NCI-H345 (cell line): ENCODE measurements at places on chromosomes 1 and 21.

DNA sequence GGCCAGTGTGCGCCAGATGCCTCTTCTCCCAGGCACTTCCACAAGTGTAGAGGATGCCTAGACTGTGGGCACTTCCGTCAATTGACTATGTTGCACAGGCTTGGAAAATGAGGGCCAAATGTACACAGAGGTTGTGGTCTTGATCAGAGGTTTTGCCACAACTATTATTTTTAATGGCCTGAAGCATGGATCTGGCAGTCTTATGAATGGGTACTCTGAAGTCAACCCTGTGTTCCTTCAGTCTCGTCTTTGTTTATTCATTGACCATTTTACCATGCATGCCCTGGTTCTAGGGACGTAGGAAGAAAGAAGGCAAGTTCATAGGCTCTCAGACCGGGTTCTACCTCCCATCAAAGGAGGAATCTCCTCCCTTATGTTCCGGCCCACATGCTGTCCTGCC, 329.1 kb downstream of the HHAT start:
- no peak for DNase-seq

- DNase-seq: no peak
Observed at GRCh38 chr1:217647791-217648190, 16.6 kb downstream of the SPATA17 start.

GRCh38 chr1:233480198-233480597, 133.7 kb upstream of the KCNK1 start:
- DNase-seq: no peak

GRCh38 chr1:172488393-172488792, 44.5 kb upstream of the PIGC start:
- no peak for DNase-seq

DNA sequence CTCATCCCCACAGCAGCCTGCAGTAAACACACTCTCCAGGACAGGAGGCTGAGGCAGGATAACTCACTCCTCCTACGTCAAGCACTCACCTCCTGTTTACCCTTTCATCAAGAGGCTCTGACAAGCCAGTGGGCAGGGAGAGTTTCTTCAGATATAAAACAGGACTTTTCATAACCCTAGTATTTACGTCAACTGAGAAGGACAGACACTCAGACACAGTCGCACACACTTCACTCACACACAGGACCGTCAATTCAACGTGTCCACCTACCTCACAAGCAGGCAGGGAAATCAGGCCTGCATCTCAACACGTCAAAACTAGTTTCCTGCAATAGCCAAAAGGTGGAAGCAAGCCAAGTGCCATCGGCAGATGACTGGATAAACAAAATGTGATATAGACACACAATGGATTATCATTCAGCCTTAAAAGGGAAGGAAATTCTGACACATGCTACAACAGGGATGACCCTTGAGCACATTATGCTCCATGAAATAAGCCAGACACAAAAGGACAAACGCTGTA, 48.6 kb downstream of the ITPKB start:
- peak; percentile 91 for DNase-seq

DNA sequence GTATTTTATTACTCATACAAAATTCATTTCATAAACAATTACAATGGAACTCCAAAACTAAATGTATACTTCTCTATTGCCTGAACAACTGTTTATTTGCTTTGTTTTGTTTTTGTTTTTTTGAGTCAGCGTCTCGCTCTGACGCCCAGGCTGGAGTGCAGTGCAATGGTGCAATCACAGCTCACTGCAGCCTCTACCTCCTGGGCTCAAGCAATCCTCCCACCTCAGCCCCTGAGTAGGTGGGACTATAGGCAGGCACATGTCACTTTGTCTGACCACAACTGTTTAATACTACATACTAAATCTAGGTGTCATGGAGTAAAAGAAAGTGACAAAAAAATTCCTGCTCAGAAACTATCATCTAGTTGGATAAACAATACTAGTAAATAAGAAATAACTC, 49.3 kb downstream of the RAB3GAP2 start:
- no peak for DNase-seq

GRCh38 chr21:46555678-46556077, 49.2 kb downstream of the S100B start:
- no peak for DNase-seq

GRCh38 chr1:245742896-245743295, 588.1 kb downstream of the KIF26B start:
- no peak for DNase-seq

- DNase-seq: no peak
Observed at GRCh38 chr21:15729346-15729673, 472 bp upstream of the USP25 start.

- DNase-seq: no peak
Observed at GRCh38 chr21:37983336-37984095, 67.3 kb upstream of the KCNJ6 start.

DNA sequence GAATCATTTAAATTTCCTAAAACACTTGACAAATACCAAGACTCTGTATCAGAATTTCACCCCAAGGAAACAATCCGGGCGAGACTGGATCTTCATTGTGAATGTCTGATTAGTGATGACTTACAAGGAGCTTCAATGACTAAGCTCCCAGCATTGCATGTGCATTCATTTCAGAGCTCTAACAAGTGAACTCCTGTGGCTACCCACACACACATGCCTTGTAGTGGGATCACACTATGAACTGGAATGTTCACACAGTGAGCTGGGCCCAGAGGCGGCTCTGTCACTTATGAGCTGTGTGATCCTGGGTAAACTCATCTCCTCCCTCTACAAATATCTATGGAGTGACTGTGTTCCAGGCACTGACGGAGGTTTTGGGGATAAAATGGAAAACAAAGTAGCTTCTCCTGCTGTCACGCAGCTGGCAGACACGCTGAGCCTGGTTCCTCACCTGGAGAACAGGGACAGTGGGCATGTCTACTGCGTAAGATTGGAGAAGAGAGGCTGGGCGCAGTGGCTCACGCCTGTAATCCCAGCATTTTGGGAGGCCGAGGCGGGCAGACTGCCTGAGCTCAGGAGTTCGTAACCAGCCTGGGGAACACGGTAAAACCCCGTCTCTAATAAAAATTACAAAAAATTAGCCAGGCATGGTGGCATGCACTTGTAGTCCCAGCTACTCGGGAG, 56.9 kb downstream of the CLSTN1 start:
- DNase-seq: no peak

DNA sequence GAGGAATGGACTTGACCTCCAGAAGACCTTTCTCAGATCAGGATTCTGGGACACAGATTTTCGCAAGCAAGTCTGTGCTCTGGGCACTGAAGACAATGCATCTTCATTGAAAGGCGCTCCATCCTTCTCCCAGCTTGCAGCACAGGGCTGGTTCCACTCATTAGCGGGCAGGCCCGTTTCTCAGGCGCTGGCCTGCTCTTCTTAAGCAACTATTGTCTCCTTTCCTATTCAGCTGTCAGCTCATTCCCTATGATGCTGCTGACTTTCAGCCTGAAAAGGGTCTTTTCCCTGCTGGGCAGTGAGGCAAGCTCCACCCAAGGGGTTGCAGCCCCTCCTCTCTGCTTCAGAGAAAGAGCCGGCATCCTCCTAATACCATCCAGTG, 91.9 kb upstream of the PLXNA2 start:
- DNase-seq: no peak
